ENCODE measurements at places on chromosomes 4 and X.

- no peak for DNase-seq
These were observed 734 bp upstream of the SH3TC1 start for GRCh38 chr4:8198206-8198905.

DNA sequence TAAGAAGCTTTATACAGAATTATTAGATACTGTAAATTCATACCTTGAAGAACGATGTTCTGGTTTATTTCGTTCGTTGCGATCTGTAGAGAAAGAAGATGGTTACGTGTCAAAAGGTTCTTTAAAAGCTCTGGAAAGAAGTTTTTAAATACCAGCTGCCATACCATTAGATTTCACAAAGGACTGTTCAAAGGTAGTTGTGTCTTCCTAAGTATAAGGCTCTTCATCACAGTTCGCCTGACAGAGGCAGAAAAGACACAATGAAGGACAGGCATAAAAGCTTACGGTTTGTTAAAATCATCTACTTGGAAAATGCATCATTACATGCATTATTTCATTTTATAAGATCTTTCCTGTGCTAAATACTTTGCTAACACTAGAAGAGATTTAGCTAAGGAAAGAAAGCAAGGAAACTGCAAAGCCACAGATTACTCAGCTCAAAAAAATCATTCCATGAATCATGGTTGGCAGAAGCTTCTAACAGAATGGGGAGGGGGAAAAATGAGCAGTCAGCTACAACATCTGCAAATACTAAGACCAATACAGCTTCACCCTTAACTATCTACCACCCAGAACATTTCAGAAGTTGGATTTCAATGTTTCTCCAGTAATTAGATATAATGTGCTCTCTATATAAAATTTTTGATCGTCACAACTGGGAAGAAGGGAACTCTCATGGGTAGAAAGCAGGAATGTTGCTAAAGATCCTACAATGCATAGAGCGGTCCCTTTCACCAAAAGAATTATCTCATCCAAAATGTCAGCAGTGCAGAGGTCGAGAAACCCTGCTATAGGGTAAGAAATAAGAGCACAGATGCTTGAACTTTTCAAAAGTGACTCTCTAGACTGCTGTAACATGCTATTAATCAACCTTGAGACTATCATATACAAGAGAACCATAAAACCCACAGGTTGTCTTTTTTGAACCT, 50.7 kb upstream of the PRSS48 start:
- no peak for DNase-seq

DNA sequence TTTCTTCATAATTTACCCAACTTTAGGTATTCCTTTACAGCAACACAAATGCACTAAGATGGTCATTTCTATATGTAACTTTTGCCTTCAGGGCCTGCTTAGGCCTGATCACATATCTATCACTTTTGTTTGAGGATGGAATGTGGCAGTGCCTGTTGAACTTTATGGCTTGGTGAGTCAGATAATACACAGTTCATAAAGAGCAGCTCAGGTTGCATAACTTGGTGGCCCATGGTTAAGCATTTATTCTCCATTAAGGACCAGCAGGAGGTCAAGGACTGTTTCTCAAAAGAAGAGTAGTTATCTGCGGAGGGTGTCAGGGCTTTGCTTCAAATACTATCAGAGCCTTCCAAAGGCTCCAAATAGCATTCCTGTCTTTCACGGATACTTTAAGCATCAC, 124.1 kb upstream of the PDHA2 start:
- DNase-seq, result no peak

- no peak for DNase-seq
These were observed 1382.6 kb downstream of the ARAP2 start for GRCh38 chr4:34861666-34862065.

GRCh38 chrX:31136144-31136611, 64.3 kb upstream of the FTHL17 start:
- no peak for DNase-seq

- DNase-seq, result no peak
These were observed 93.1 kb downstream of the PSAPL1 start for GRCh38 chr4:7341491-7342222.

DNA sequence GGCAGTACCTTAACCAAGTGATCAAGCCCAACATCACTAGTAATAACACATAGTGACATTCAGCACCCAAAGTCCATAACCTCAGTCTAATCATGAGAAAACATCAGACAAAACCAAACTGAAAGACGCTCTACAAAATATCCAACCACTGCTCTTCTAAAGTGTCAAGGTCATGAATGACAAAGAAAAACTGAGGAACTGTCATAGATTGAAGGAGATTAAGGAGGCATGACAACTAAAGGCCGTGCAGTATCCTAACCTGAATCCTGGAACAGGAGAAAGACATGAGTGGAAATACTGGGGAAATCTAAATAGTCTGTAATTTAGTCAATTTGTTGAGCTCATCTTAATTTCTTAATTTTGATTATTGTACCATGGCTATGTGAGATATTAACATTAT, 38.2 kb upstream of the EXOC1L start:
- DNase-seq, result no peak

DNA sequence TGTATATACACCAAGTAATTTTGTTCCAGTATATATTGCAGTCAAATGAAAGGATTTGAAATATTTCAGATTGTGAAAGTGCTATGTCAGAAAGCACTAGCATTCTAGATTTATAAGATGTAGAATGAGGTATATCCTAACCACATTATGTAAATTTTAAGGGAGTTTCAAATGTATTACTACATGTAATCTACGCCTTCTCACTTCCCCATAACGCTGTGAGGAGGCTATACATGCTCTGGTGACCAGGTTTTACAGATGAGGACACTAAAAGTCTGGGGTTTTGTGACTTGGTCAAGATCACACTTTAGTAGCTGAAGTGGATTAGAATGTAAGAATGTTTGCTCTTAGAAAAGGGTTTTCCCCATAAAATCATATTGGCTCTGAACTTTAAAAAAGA, 8.1 kb downstream of the ENPEP start:
- no peak for DNase-seq

DNA sequence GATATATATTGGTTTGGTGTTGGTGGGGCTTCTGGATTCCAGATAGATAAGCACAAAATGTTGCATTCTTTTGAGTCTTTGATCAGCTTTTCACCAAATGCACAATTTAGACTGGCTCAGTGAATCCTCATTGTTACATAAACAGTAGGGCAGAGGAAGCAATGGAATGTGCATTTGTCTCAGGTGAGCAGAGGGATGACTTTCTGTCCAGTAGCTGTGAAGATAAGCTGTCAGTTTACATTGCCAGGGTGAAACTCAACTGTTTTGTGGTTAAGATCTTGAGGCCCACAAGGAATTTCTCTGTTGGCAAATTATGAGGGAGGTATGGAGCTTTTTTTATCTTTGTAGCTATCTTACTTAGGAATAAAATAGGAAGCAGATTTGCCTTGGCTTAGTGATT, 168.0 kb downstream of the GALNTL6 start:
- DNase-seq, result no peak

GRCh38 chr4:139367421-139368090, 65.3 kb upstream of the NDUFC1 start:
- no peak for DNase-seq

DNA sequence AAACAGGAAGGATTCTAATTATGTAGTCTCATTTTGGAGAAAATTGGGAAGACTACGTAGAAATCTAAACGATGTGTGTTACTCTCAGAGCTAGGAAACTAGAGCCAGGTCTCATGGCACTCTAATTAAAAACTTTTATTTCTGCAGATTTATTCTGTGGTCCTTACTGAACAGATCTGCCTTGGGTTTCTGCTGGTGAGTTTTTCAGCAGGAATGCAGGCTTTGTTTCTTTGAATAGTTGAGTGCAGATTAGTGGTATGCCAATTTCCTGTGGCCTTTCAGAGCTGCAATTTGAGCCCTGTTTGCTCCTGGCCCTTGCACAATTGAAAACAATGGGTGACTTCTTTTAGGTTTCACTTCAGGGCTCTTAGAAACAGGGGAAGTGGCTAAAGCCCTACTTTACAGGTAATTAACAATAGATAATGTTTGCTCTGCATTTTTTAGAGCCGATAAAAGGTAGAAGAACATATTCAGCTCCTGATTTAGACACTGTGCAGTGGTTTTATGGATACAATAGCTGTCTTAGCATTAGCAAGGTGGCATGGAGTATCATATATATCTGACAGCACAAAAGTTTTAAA, 21.8 kb downstream of the SPRY1 start:
- peak; percentile 22 for DNase-seq

- no peak for DNase-seq
These were observed 306.9 kb upstream of the ARSJ start for GRCh38 chr4:114286262-114286810.
